Mammary microvascular endothelial cell (primary cell): ENCODE measurements at places on chromosomes 7 and 10. TPM values are rescaled to one million over a fixed set of nuclear protein-coding genes. Genes with fewer than 3 reads are reported as not detected.

GSDME gene
- 32.9 and 34.9 TPM in 2 replicates for total RNA-seq

AEBP1 gene
- 8.2 and 9.2 TPM in 2 replicates for total RNA-seq

CYP3A7 gene
- total RNA-seq = not detected in 2 replicates

ADAMTS14 gene
- not detected in 2 replicates for total RNA-seq

GJD4 gene
- not detected in 2 replicates for total RNA-seq

LRIT2 gene
- not detected in 2 replicates for total RNA-seq

BTBD16 gene
- not detected in 2 replicates for total RNA-seq

GOLGA7B gene
- total RNA-seq = 0.05 TPM in 1 of 2 replicates, not detected in the other

FIS1 gene
- total RNA-seq = 217 and 271 TPM in 2 replicates

NXPH1 gene
- total RNA-seq = not detected in 2 replicates

CPED1 gene
- 3.9 and 4.0 TPM in 2 replicates for total RNA-seq

SEMA3C gene
- not detected in 2 replicates for total RNA-seq

PTPN20 gene
- not detected in 2 replicates for total RNA-seq

ASB10 gene
- not detected in 2 replicates for total RNA-seq

SPDYE9 gene
- not detected in 2 replicates for total RNA-seq

ZNF117 gene
- 5.0 and 5.9 TPM in 2 replicates for total RNA-seq

PPP1R17 gene
- not detected in 2 replicates for total RNA-seq

SHH gene
- 0.20 and 0.33 TPM in 2 replicates for total RNA-seq

PRKAR1B gene
- 19.6 and 20.1 TPM in 2 replicates for total RNA-seq

ANKRD1 gene
- total RNA-seq = 749 and 785 TPM in 2 replicates

SPDYE6 gene
- total RNA-seq = 0.07 TPM in 1 of 2 replicates, not detected in the other

HPS6 gene
- total RNA-seq = 36.1 and 41.8 TPM in 2 replicates

KCP gene
- total RNA-seq = not detected in 2 replicates
